ENCODE measurements at places on chromosomes 3 and 15.

- DNase-seq: no peak
Observed at GRCh38 chr3:177220136-177220974, 23.1 kb upstream of the TBL1XR1 start.

DNA sequence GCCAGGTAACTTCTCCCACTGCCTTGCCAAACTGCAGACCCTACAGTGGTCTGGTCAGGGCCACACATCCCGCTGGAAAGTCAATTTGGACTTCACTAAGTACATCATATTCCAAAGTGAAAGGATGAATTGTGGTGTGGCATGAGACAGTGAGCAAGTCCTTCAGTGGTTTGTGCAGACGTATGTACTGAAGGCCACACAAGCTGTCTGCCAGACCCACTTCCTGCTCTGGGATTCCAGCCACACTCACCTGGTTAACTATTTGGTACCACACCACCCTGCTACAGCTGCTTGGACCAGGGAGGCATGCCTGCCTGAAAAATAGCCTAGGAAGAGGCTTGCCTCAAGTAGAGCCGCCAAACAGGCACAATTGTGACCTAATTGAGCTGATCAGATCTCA is 94.1 kb upstream of the STRIT1 start:
- DNase-seq: no peak

DNA sequence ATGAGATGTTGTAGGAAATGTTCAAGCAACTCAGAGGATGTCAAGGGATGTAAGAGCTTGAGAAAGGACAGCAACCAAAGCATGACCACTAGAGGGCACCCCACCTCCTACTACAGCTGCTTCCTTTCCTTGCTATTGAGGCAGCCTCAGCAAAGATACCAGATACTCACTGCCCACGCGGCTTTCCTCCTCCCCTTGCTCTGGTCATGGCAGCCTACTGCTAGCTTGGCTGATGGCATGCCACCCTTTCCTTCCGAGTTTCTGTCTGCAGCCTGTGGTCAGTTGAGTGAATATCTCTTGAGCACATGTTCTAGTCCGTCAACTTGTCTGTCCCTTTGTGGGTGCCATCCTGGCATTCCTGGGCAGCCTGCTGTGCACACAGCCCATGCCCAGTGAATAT is 4.4 kb upstream of the CXCR6 start:
- DNase-seq: peak; percentile 58

- no peak for DNase-seq
Observed at GRCh38 chr15:48332642-48333034, 1.4 kb downstream of the DUT start.

DNA sequence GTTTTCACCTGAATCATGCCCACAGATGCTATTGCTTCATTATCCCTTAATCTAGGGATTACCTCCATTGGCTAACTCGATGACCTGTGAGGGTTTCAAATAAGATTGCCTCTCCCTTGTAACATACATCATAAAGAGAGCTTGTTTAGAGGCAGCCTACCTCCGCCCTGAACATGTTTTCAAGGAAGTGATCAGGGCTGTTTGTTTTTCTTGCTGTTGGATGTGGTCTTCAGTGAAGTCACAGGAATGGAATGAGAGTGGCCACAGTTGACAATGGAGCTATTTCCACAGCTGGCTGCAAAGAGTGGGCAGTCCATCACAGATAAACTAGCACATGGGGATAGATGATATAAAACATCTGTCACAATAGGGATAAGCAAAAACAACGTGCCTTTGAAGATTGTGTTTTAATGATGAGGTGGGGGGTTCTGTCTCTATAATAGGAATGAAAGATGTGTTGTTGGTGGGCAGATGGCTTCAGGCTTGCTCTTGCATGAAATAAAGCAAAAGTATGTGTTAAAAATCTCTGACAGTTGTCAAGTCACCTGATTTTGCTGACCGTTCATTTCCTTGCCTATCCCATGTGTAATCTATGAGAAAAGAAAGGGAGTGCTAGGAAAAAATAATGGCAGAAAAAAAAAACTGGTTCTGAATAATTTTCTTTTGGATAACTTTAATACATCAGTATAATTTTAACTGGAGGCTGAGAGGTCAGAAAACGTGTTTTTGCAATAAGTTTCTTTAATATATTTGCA is 642.3 kb downstream of the RBMS3 start:
- DNase-seq: no peak

DNA sequence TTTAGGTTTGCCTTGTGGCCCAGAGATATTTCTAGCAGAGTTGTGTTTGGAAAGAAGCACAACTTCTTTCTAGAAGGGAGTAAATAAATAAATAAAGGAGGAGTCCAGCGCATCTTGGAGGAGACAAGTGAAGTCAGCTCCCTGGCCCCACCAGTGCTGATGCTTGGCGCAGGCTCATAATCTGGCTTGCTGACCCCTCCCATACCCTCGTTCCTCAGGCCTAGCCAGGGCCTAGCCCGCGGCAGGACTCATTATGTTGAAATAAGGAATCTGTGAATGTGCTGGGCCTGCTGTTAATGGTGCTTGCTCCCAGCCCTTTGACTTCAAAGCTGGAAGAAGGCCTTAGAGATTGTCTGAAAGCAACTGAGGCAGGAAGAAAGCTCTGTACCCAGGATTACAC is 3.1 kb downstream of the ZNF710 start:
- DNase-seq: no peak

GRCh38 chr3:125002414-125003368 is 53.1 kb downstream of the HEG1 start:
- no peak for DNase-seq

All from GOT3 (cell line).